Right lobe of liver (tissue), 6 donors: ENCODE measurements at places on chromosomes 1 and 21.

- DNase-seq: peak; percentile 33
Measured at GRCh38 chr1:209652121-209652735, at the start of gene LAMB3. Gene LAMB3, minus strand, starts transcription at chr1:209652425. Its CDS starts 1,481 bp downstream, at chr1:209650944.

DNA sequence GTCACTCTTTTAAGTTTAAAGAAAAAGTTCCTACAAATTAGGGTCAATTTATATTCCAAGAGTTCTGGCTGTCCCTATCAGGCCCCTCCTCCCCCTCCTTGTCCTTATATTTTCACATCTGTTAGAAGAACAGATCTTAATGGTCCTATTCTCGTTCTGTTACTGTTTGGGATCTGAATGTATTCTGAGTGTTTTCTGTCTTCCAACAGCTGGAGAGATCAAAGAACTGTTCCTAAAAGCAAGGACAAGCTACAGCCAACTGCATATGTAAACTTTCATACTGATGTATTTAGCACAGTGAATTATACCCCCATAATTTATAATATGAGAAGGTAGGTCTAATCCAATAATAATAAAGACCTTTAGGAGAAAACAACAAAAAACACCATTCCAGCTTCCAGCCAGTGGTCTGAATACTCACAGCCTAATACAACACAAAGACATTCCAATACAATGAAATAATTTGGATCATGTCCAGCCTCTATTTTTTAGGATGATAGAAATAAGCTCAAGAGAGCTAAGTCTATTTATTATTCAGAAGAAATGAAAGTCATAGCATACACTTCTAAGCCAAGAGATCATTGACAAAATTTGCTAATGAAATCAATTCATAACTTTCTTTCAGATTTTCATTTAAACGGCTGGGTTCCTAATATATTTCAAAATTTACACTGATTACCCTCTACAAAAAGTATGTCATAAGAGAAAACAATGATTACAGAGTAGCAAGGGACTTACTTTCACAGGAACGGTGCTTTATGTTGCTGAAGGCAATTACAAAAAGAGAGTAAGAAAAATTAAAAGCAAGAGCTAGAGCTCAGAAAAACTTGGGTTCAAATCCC is 25.3 kb downstream of the WLS start:
- no peak for DNase-seq

- no peak for DNase-seq
Measured at GRCh38 chr1:159890390-159890789, 9.6 kb downstream of the CFAP45 start.

GRCh38 chr1:79551321-79551720 is 544.8 kb upstream of the ADGRL4 start:
- DNase-seq: no peak

DNA sequence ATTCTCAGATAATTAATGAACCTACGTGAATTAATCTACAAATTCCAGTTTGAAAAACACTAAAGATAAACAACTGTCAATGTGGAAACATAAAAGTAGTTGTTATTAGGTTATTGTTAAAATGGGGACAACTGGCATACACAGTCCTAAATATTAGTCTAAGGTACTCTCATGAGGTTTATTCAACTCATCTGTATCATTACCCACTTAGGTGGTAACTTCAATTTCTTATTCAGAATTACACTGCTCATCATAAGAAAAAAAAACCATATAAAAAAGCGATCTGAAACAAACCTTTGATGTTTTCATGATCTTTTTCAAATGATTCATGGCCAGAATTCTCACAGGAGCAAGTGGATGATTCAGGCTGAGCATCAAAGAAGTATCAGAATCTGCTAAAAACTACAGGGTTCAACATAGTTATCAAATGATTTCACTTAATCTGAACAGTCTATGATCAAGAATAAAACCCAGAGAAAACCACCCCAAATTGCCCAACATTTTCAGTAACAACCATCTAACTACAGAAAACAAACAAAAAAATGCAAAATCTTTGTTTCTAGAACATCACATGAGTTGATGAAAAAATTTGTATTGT is 13.7 kb downstream of the HEATR1 start:
- no peak for DNase-seq

DNA sequence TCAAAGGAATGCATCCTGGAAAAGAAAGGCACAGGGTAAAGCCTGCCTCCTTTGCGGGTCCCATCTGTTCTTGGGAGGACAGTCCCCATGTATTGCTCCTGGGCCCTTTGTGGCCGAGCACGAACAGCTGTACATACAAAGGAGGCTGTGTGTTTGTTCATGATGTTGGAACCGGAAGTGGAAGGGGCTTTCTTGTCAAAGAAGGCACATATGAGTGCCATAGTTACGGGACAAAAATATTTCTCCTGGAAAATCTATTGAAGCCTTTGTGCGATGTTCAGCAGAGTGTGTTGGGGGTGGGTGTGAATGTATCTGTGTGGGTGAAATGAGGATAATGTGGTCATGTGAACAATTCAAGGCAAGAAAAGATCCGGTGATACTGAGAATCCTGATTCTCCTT is 297.6 kb downstream of the DISC1 start:
- DNase-seq: no peak

GRCh38 chr1:6245869-6246496 is 2.0 kb downstream of the HES3 start:
- DNase-seq: peak; percentile 67

- DNase-seq: no peak
Measured at GRCh38 chr1:211711315-211711705, 35.9 kb upstream of the NEK2 start.

- DNase-seq: no peak
Measured at GRCh38 chr1:166132496-166132895, 34.3 kb downstream of the FAM78B start.

- DNase-seq: peak; percentile 21
Measured at GRCh38 chr1:63148825-63149645, 173.3 kb upstream of the FOXD3 start.

DNA sequence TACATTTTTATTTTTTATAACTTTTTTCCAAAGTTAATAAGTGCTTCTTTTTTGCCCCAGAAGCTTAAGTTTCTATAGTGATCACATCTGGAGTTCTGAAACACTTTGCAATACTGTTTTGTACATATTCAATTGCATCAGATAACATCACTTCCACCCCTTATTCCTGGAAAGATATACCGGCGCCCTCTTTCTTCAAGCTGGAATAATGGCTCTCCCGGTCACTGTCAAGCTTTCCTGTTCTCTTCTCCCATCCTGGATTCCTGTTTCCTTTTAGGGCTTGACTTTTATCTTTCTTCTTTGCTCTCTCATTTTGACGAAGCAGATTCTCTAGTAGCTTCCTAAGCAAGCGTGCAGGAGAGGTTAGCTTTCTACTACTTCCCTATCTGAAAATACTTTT is 1866.8 kb downstream of the MRPL39 start:
- DNase-seq: no peak
